Amygdala (tissue), 56 donors: ENCODE measurements at places on chromosomes 13 and 19.

- no peak for DNase-seq
These were observed 830 bp downstream of the MICOS13 start for GRCh38 chr19:5679289-5680083.

DNA sequence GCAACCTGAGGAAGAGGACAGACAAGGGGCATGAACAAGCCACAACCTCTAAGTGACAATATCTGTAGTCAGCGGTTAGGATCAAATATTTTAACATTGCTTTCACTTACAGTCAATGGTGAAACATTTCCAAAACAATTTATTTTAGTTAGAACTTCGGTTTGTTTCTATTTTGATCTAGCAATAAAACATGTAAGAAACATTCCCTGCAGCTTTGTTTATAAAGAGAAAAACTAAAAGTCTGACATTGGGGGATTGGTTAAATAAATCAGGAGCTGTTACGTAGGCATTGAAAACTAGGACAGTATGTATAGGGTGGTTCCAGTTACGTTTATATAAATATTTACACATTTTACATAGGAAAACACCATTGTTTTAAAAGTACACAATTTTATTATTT, 3.4 kb downstream of the URI1 start:
- no peak for DNase-seq

- no peak for DNase-seq
These were observed 174.6 kb downstream of the TDRD3 start for GRCh38 chr13:60571571-60571970.

- DNase-seq, result no peak
These were observed 89.8 kb downstream of the ZNF557 start for GRCh38 chr19:7159105-7159933.

- no peak for DNase-seq
These were observed 13.2 kb upstream of the ZNF254 start for GRCh38 chr19:24073807-24074206.

- no peak for DNase-seq
These were observed 598.1 kb downstream of the TBC1D4 start for GRCh38 chr13:74883834-74884233.
